Cortex of kidney (tissue), 1 donor: ENCODE measurements at places on chromosomes 4 and X.

- DNase-seq, result no peak
These were observed 47.2 kb downstream of the DMP1 start for GRCh38 chr4:87697272-87697671.

DNA sequence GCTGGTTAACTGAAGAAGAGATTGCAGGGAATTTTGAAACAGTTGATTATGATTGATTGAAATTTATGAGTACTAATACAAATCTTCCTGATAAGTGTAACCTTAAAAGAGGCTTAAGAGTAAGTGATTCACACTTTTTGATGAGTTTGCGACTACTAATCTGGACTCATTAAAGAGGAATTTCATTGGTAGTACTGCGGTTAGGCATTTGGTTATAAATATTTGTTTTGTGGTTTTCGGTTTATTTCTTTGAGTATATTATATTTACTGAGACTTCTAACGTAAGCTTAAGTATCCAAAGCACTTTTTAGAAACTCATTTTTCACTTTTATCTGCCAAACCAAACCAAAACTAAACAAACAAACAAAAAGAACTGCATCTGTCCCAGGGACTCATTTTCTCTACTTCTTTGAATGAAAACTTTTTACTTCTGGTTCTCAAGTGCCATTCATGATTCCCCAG lies 20.7 kb downstream of the SLIT2 start:
- DNase-seq, result no peak

GRCh38 chr4:152195888-152196287 lies 340.0 kb downstream of the FBXW7 start:
- no peak for DNase-seq

GRCh38 chr4:182454440-182455013 lies 211.3 kb downstream of the TENM3 start:
- no peak for DNase-seq

DNA sequence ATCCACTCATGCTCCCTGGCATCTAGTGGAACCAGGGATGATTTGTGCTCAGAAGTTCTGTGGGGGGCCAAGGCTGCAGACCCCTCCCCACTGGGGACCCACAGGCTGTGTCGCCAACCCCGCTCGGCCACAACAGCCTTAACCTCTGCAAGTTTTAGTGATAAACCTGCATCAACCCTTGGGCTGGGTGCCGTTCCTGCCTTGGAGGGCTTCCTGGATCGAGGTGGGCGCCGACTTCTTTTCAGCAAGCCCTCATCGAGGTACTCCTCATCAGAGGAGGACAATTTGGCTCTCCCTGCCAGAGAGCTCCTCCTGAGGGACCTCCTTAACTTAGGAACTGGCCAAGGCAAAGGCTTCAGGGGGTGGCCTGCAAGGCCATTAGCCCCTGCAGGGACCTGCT lies 1.9 kb downstream of the SOWAHB start:
- DNase-seq, result no peak

DNA sequence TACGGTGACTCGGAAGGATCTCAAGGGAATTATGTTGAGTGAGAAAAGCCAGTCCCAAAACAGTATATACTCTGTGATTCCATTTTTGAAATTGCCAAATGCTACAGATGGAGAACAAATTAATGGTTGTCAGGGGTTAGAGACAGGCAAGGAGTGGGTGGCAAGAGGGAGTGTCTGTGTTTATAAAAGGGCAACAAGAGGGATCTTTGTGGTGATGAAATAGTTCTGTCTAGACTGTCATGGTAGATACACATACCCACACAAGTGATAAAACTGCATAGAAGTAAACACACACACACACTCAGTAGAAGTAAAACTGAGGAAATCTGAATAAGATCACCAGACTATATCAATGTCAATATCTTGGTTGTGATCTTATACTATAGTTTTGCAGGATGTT lies 92.7 kb downstream of the CD99L2 start:
- DNase-seq, result no peak

DNA sequence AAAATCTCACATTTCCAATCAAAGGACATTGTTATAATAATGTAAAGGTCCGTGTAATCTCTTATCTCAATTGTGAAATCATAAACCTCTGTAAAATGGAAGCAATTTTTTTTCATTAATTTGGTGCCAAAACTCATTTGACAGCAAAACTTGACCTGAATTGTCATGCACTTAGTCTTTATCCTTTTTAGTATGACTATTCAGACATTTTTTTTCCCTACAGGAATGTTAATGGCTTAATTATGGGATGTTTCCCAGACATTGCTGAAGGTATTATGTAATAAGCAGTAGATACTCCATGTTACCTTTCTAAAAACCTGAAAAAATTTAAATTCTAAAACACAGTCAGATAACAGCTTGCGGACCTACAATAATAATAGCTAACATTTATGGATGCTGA lies 228.9 kb downstream of the LHFPL1 start:
- no peak for DNase-seq

GRCh38 chr4:34183926-34184325 lies 2060.4 kb downstream of the ARAP2 start:
- no peak for DNase-seq

DNA sequence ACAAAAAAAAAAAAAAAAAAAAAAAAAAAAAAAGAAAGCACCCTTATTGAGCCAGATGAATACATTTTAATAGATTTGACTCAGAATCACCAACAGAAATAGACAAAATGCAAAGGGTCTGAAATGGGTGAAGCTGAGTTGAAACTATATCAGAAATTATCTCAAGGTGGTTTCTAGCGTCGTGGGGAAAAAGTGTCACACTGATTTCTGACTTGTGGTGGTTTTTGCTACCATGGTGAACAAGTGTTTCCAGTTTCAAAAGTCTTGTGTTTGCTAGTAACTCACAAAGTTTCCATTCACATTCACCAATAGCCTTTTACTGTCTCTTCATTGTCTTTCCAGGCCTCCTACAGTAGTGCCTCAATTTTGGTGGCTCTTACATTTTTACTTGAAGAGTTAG lies 135.5 kb downstream of the ARHGAP24 start:
- DNase-seq, result no peak

- no peak for DNase-seq
These were observed 45.7 kb downstream of the SYTL5 start for GRCh38 chrX:38052096-38052495.
